CD4-positive, alpha-beta T cell (primary cell): ENCODE measurements at places on chromosomes 6 and 20.

GRCh38 chr6:85458184-85458583 lies 8.3 kb downstream of the NT5E start:
- no peak for DNase-seq

DNA sequence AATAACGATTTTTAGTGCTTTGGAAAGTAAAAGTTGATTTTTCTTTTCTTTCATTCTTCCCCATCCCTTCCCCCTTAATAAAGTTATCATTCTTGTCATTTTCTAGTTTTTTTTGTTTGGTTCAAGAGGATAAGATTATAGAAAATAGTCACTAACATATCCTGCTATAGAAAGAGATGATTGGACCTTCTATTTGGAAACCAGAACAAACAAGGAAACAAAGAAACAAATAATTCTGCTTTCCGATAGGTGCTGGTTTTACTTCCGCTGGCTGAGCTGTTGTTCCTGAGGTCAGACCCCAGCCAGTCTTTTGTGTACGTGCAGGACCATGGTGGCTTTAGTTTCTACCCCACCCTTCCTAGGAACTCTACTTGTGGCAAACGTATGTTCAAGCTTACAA lies at the start of gene CDH26:
CDH26 (plus strand) TSS at position 301 of the 400 bp plus-strand sequence. CDS start 304 bp downstream, outside the sequence.
- DNase-seq: no peak

DNA sequence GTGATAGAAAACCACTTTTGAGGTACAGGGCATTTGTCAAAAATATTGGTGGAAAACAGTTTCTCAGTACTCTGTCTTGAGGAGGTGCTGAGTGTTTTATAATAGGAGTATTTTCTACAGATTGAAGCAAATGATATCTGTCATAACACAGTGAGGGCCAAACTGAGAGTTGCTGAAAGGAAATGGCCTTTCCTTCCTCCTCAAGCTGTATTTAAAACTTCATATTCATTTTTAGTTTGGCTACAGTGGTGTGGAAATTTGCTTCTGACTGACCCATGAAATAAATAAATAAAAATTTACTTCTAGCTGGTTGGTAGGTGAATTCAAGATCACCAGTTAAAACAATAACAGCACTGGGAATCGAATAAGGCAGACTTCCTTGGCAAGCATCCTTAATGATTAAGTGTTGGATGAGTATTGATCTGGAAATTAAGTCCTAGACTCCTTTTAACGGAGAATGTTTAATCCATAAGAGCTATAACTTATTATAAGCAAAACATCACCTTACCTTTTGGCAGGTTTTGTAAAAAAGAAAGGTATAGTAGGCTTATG lies 828.6 kb upstream of the CITED2 start:
- DNase-seq: no peak

DNA sequence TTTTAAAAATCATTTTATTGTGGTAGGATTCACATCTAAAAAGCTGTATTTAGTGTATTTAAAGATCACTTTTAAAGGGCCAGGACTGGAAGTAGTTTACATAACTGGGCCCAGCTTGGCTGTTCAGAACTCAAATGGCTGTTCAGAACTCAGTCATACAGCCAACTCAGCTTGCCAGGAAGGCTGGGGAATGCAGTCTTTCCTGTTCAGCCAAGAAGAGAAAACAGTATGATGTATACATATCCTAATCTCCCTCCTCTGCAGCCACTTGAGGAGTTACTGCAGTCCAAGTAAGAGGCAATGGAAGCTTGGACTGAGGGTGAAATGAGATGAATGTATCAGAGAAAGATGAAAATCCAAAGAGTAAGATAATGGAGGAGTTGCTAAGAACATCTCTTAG lies 24.6 kb downstream of the DSTN start:
- DNase-seq: no peak

DNA sequence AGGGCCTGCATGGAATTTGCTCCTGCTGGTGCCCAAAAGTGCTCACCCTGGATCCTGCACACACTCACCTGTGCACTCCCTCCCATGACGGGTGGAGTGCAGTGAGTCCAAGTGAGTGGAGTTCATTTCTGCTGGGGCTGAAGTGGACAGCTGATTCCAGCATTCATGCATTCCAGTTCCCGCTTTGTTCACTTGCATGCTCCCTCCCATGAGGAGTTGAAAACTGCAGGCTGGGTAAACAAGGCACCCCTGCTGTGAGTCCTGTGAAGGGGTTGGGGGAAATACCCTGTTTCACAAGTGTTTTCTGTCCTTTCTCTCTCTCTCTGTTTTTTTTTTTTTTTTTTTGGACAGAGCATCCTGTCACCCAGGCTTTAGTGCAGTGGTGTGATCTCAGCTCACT lies 454.1 kb upstream of the NOX3 start:
- no peak for DNase-seq

DNA sequence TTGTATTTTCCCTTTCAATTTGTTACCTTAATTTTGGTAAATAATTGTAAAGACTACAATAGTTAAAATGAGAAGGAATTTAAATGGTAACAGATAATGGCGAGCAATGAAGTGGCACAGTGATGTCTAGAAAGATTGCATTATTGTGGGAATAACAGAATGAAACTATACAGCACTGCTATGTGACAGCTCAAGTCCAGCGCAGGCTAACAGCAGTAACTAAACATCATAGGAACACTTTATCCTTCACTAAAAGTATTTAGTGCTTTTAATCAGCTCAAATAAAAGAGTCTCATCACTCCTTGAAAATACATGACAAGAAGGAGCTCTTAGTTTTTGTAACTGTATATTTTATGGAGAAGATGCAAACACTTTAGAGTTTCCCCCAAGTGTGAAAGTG lies 190.8 kb downstream of the TENT5A start:
- no peak for DNase-seq

DNA sequence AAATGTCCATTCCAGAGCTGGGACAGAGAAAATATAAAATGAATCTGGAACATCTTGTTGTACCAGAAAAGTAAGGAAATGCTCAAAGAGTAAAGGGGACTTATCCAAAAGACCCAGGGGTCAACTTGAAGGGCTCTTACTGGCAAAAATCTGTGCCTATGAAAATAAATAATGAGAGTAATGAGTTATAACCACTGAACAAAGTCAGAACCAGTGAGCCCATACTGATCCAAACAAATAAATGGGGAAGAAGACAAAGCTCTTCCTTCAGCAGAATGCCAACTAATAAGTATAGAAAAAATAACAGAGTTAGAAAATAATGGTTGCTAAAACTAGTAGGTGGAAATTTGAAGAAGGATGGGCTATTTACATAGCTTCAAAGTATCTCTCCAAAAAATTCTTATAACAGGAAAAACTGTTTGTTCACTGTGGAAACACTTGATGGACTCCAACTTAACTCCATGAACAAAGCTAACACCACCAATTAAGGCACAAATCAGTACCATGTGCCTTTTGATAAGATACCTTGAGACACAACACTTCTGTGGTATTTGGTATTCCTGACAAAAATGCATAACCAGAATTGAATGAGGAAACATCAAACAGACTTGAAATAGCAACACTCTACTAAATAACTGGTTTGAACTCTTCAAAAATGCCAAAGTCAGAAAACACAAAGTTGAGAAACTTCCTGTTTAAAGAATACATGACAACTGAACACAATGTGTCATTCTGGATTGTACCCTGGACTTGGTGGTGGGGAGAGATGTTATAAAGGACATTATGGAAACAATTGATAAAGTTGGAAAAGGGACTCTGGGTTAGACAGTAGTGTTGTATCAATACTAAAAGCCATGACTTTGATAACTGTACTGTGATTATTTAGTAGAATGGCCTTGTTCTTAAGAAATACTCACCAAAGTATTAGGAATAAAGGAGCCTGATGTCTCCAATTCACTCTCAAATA lies 197.5 kb downstream of the ISM1 start:
- no peak for DNase-seq

DNA sequence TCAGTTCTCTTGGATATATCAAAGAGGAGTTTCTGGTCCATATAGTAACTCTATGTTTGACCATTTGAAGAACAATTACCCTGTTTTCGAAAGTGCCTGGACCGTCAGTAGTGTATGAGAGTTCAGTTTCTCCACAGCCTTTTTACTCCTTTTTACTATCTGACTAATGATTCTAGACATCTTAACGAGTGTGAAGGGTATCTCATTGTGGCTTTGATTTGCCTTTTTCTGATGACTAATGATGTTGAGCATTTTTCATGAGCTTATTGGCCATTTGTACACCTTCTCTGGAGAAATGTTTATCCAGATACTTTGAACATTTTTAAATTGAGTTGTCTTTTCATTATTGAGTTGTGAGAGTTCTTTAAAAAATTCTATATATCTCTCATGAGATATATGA lies 114.9 kb upstream of the ATXN1 start:
- no peak for DNase-seq

DNA sequence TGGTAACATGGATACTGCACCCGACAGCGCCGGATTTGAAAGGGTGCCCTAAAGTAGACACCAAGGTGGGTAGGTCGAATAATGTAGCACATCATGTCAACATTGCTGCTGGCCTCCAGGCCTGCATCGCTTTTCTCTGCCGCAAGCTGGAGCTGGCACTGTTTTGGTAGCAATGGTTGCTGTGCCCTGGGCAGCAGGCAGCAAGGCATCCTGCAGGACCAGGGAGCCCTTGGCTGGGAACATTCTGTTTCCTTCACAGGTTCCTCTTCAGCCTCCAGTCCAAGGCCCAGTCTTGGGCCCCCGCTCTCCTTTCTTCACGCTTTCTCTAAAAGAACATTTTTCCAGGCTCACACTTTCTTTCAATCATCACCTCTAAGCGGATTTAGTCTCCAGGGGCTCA lies 365.8 kb upstream of the JARID2 start:
- no peak for DNase-seq
